ENCODE measurements at places on chromosomes 11 and 22.

- no peak for DNase-seq
These were observed 138.7 kb downstream of the TRIM44 start for GRCh38 chr11:35800970-35801953.

DNA sequence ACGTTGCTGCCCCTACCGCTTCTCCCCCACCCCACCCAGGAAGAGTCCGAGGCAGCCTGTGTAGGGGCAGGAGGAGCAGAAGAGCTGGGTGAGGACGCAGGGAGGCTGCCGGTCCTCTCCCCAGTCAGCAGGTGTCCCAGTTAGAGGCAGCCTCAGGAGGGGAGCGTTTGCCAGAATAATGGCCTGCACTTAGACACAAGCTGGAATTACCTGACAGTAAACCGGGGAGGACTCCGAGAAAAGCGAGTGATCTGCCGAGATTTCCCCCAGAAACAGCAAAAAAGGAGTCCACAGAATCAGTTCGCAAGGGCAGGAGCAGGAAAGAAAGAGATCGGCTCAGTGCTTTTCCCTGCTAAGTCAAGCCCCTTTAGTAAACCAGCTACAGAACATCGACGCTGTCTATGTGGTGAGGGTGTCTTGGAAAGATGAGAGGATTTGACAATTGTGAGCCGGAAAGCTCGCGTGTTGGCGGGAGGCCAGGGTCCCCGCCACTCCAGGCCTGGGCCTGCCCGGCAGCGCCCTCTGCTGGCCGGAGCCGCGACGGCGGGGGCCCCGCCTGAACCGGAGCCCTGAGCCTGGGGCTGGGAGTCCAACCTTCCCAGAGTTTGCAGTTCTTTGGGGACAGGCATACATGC, 17.7 kb upstream of the THRSP start:
- peak; percentile 97 for DNase-seq

DNA sequence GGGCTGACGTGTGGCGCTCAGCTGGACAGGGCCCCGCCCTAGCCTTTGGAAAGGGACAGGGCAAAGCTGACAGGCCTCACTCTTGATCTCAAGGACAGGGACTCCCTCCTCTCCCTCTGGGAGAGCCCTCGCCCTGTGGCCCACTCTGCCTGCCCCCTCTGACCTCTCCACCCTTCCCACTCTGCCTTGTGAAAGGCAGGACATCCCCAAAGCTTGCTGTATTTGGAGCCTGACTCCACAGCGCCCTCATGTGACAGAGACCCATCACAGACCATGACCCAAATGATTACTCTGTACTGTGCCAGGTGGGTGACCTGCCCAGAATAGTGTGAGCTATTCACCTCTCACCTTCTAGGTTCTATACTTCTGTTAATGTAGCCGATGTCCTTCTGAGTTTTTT, 18.8 kb downstream of the P2RY2 start:
- DNase-seq, result peak; percentile 66

GRCh38 chr11:113072237-113072858, 111.1 kb downstream of the NCAM1 start:
- no peak for DNase-seq

DNA sequence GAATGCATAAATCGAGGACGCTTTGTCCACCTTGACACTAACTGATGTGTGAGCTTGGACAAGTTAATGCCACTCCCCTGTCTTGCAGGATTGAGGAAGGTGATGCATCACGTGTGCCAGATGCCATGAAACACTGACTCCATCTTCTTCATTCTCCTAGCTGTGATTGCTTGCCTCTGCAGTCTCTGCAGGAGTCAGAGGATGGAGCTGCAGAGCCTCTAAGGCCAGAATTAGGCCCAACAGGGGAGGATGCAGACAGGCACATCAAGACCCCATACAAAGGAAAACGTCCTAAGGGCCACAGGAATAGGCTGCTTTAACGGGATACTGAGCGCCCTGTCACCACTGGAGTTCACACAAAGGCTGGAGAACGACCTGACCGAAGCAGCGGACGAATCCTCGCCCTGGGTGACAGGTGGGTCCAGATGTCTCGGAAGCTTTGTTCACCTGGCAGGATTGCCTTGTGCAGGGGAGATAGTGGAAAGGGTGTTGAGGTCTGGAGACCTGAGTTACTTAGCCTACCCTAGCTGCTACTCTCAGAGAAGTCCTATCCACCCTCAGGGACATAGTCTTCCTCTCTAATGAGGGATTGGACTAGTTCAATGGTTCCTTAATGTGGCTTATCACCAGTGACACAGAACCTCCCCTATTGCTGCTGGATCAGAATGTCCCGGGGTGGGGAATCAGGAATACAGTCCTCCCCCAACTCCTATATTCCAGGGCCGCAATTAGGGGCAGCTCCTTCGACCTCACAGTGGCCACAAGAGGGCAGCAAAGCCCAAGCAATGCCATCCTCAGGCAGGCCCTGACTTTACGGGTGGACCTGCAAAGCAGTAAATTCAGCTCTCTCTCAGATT, 32.4 kb downstream of the DBX1 start:
- peak; percentile 90 for DNase-seq

DNA sequence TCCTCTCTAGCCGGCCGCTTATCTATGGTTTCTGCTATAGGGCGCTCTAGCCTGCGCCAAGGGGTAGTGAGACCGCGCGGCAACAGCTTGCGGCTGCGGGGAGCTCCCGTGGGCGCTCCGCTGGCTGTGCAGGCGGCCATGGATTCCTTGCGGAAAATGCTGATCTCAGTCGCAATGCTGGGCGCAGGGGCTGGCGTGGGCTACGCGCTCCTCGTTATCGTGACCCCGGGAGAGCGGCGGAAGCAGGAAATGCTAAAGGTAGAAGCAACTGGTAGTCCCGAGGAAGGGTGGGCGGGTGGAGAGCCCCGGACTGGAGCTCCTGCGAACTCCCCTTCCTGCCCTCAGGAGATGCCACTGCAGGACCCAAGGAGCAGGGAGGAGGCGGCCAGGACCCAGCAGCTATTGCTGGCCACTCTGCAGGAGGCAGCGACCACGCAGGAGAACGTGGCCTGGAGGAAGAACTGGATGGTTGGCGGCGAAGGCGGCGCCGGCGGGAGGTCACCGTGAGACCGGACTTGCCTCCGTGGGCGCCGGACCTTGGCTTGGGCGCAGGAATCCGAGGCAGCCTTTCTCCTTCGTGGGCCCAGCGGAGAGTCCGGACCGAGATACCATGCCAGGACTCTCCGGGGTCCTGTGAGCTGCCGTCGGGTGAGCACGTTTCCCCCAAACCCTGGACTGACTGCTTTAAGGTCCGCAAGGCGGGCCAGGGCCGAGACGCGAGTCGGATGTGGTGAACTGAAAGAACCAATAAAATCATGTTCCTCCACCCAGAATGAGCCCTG, at the start of the genes LBHD1 and UQCC3:
TSS of gene LBHD1 (minus strand) at position 660 of the 782 bp plus-strand sequence. CDS start 2,236 bp downstream, outside the sequence.
TSS of gene UQCC3 (plus strand) at position 66 of the 782 bp plus-strand sequence. CDS start at position 139, 73 bp downstream.
- DNase-seq, result peak; percentile 89

GRCh38 chr22:33429281-33429680, 371.1 kb upstream of the SYN3 start:
- no peak for DNase-seq

- DNase-seq, result peak; percentile 70
These were observed 839 bp downstream of the CBY1 start for GRCh38 chr22:38657045-38657909.

DNA sequence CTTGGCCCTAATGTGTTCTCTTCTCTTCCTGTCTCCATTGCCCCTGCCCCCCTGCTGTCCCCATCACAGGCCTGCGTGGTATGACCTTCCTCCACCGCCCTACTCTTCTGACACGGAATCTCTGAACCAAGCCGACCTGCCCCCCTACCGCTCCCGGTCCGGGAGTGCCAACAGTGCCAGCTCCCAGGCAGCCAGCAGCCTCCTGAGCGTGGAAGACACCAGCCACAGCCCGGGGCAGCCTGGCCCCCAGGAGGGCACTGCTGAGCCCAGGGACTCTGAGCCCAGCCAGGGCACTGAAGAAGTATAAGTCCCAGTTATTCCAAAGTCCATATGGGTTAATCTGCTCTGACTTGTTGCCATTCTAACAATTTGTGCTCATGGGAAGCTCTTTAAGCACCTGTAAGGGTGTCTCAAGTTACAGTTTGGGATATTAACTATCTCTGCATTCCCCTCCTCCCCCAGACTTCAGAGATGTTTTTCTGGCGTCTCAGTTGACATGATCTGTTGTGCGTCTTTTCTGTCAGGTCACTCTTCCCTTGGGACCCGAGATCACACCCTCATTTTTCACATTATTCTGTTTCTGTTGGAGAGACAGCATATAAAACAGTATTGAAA, 60.0 kb downstream of the COMMD9 start:
- DNase-seq, result no peak

GRCh38 chr22:42072606-42073330, 1.3 kb upstream of the PHETA2 start:
- peak; percentile 52 for DNase-seq

- no peak for DNase-seq
These were observed 132.4 kb upstream of the ZC3H12C start for GRCh38 chr11:109960831-109961230.

DNA sequence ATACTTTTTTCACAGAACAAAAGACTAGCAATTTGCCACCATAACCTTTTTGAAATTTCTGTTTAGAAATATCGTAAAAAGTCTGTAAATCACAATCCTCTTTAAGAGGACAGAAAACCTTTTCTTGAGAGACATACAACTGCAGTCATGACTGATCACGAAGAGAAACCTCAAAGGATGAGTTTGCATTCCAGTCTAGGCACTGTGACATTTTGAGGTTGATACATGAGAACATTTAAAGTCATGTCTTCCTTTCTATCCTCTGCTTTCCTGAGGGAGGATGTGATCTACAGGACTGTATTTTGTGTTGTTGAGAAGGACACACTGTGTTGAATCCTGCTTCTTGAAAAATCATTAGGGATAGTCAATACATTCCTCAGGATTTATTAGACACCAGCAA, 476.7 kb upstream of the CCDC179 start:
- DNase-seq, result no peak

- DNase-seq, result no peak
These were observed 309.5 kb downstream of the CADM1 start for GRCh38 chr11:115194802-115195110.

GRCh38 chr22:23231471-23232093, 51.3 kb downstream of the BCR start:
- no peak for DNase-seq

- DNase-seq, result no peak
These were observed 5.4 kb upstream of the RPS6KB2 start for GRCh38 chr11:67422891-67423290.

GRCh38 chr11:44236296-44236695, 73.6 kb downstream of the ALX4 start:
- no peak for DNase-seq

- peak; percentile 68 for DNase-seq
These were observed 1.3 kb downstream of the PARVG start for GRCh38 chr22:44181912-44182587.

GRCh38 chr11:10539339-10539738, 1.6 kb downstream of the RNF141 start:
- DNase-seq, result no peak

DNA sequence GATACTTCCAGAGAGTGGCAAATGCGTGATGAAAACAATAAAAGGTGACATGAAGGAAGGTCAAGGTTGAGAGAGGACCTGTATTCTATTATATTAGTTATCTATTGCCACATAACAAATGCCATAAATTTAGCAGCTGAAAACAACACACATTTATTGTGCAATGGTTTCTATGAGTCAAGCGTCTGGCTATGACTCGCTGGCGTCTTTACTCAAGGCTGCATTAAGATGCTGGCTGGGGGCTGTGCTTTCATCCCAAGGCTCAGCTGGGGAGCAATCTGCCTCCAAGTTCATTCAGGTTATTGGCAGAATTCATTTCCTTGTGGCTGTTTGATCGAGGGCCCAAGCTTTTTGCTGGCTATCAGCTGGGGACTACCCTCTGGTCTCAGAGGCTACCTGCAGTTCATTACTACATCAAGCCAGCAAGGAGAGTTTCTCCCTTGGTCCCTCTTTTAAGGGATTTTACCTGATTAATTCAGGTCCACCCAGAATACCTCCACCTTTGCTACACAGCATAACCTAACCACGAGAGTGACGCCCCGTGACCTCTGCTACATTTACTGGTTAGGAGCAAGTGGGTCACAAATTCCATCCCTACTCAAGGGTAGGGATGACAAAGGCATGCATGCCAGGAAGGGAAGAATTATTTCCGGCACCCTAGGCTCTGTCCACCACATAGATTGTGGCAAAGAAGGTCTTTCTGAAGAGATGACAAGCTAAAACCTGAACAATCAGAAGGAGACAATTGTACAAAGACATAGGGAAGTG, 549.1 kb downstream of the MN1 start:
- no peak for DNase-seq

- no peak for DNase-seq
These were observed 20.1 kb downstream of the ELF5 start for GRCh38 chr11:34493468-34493867.

GRCh38 chr11:41283191-41283930, 176.1 kb downstream of the LRRC4C start:
- DNase-seq, result no peak

DNA sequence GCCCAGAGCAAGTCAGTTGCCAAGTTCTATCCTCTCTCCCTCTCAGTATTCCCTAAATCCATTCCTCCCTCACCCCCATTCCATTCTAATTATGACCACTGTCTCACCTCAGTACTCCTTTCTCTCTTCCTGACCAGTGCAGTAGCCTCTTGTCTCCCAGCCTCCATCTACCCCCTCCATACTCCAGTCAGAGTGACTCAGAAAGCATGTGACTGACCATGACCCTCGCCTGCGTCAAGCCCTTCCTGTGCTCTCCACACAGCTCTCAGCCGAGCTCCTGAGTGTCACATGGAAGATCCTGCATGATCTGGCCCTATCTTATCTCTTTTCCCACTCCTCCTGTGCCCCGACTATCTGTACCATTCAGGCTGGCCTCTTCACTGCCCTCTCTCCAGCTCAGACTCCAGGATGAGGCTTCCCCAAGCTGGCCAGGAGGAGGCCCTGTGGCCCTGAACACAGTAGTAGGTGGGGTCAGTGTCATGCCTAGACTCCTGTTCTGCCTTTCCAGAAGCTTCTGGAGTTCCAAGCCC, 42.6 kb downstream of the NEU3 start:
- no peak for DNase-seq

GRCh38 chr11:110907629-110908028, 195.4 kb upstream of the ARHGAP20 start:
- DNase-seq, result no peak

DNA sequence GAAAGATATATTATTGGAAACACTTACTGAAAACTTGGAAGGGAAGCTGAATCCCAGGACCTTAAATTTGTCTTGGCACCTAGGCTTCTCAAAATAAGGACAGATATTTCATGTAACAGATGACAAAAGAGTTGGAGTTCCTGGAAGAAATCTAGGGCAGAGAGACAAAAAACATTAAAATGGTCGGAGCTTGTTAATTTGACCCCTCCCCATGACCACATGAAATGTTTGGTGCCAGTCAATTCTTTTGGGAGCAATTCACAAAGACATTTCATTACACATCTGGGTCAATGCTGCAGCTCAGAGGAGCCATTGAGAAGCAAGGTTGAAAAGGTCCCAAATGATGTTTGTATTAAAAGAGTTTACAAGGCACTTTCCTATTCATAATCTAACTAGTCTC, 162.0 kb upstream of the GUCY1A2 start:
- no peak for DNase-seq

- DNase-seq, result no peak
These were observed 106.1 kb downstream of the CTTN start for GRCh38 chr11:70504246-70505020.

- DNase-seq, result no peak
These were observed 45.3 kb upstream of the NECTIN1 start for GRCh38 chr11:119774172-119774763.

- no peak for DNase-seq
These were observed 63.0 kb downstream of the RELT start for GRCh38 chr11:73439002-73439843.
